Foreskin melanocyte (primary cell): ENCODE measurements at places on chromosomes 3 and 15.

DNA sequence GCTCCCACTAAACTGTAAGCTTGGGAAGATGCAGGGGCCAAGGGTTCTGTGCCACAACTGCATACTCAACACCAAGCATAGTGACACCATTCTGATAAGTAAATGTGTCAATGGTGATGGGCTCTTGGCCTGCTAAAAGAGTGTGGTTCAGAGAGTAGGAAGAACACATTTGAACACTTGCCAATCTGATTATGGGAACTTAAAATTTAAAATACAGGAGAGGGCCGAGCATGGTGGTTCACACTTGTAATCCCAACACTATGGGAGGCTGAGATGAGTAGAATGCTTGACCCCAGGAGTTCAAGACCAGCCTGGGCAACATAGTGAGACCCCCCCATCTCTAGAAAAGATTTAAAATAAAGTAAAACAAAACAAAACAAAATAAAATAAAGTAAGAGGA is 34.1 kb downstream of the PTPN9 start:
- DNase-seq, result no peak

DNA sequence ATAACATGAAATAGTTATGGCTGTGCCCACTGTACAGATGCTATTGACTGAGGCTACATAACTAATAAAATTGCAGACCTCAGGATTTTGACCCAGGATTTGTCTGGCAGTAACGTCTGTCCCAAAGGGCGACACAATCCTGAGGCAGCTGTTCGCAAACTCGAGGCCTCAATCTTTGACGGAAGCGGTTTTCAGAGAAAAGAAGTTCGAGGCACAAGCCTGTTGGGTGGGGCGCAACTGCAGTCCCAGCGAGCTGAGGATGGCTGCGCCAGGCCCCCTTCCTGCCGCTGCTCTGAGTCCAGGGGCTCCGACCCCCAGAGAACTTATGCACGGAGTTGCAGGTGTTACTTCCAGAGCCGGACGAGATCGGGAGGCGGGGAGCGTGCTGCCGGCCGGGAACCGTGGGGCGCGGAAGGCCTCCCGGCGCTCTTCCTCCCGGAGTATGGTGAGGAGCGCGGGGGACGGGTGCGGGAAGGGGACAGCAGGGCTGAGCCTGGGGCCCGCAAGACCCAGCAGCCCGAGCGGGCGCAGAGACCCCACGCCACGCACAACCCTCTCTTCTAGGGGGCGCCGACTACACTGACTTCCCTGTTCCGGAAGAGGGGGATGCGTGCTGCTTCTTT is at the start of gene PARP15:
PARP15 (plus strand) TSS at position 242 of the 623 bp plus-strand sequence; CDS start at position 260, 18 bp downstream.
- DNase-seq, result peak; percentile 13

GRCh38 chr15:79828447-79828846 is 68.4 kb downstream of the MTHFS start:
- DNase-seq, result no peak

DNA sequence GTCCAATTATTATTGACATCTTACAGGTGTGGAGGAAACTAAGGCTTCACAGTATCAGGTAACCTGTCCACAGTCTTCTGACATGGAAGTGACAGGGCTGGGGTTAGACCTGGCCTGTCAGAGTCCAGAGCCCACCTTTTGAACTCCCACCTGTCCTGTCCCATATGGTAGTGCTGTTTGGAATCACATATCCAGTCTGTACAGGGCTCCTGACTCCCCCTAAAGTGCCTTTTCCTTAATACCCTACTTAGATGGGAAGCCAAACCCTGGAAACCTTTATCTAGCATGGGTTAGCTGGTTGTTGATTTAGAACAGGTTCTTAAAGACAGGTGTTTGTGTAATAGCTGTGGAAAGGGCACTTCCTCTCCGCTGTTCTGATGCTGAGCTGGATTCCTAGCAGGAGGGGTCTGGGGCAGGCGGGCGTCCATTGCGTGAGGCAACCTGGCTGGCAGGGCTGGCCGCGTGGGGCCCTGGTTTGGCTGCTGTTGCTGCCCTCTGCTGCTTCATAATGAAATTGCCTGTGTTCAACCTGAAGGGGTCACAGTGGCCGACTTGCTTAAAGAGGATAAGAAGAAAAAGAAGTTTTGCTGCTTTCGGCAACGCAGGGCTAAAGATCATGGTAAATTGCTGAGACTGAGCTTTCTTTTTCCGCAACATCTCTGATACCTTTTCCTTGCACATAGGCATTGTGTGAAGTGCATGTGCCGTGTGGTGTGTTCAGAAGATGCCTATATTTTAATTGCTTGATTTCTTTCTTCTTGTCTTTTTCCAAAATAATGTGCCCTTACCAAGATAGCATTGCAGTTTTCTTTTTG is 136.2 kb downstream of the CHDH start:
- DNase-seq, result peak; percentile 41

DNA sequence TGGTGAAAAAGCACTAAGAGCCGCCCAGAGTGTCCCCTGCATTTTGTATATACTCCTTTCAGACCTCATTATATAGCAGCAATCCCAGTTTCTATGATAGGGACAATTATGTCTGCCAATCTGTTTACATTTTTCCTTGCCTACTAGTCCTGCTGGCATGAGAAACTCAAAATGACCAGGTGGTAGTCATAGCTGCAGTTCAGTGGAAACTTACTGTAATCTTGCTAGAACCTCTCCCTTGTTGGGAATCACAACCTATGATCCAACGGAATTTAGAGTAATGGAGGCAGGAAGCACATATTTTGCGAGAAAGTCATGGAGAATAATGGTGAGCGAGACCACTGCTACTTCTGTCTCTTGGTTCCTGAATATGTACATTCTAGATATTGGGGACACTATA is 28.6 kb upstream of the MINAR1 start:
- DNase-seq, result no peak

GRCh38 chr15:31266712-31267111 is 59.9 kb upstream of the KLF13 start:
- DNase-seq, result no peak

GRCh38 chr3:127710155-127710941 is 37.6 kb downstream of the ABTB1 start:
- no peak for DNase-seq

DNA sequence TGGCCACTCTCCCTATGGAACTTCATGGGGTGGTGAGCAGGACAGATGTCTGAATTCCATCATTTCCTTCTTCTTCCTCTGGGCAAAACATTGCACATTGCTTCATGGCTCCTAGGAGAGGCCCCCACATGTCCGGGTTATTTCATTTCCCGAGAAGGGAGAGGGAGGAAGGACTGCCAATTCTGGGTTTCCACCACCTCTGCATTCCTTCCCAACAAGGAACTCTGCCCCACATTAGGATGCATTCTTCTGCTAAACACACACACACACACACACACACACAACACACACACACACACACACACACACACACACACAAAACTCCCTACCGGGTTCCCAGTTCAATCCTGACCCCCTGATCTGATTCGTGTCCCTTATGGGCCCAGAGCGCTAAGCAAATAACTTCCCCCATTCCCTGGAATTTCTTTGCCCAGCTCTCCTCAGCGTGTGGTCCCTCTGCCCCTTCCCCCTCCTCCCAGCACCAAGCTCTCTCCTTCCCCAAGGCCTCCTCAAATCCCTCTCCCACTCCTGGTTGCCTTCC is 1.9 kb downstream of the RHO start:
- DNase-seq, result no peak

DNA sequence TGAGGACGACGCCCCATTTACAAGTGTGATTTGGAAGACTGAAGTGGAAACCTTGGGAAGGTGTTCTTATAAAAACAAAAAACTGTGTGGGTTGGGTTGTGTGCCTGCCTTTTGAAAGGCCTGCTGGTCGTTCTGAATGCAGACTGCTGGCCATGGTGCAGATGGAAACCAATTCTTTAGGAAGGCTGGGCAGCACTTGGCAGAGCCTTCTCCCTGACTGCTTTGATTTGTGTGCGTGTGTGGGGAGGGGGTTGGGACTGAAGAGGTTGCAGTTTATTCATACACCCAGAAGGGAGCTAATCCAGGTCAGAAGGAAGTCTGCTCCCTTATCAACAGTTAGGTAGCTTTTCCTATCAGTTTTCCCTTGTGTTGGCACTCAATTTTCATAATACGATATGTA is 288.7 kb downstream of the SOX2 start:
- no peak for DNase-seq

DNA sequence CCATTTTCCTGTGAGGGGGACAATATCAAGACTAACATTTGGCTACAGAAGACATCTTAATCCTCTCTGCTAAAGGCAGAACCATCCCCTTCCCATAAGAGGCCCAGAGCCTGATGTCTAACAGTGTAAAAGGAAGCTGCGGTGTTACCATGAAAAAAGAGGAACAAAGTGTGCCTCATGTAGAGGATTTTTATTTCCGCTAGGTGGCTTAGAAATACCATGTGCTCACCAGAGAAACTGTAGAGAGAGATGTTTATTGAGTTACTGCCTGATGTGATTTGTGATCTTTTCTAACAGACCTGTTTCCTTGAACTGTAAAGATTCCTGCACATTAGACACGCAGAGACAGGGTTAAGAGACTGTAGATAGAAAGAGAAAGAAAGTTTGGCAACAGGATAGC is 22.0 kb downstream of the OR5H15 start:
- DNase-seq, result peak; percentile 2

- DNase-seq, result no peak
Observed at GRCh38 chr3:66542153-66542552, 41.3 kb upstream of the LRIG1 start.

GRCh38 chr3:176574786-176575185 is 622.5 kb downstream of the TBL1XR1 start:
- DNase-seq, result no peak

DNA sequence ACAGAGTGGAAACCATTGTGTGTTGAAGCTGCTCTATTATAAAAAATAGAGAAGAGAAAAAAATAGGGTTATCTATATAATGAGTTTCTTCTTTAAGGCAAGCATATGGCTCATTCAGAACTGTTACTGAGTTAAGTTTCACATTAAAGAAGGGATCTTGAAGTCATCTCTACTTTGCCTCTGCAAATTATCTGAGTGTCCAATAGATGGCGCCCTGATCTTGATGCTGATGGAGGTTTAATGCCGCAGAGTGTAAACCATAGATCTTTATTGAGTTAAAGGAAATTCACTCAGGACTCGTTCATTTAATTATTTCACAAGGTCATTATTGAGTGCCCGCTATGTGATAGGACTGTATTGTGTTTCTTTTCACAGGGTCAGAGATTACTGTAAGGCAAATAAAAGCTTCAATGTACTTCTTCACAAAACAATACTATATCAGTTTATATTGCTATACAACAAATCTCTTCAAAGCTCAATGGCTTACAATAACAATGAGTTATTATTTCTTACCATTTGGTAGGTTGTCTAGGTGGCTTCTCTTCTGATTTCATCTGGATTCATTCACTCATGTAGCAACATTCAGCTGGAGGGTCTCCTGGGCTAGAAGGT is 171.4 kb downstream of the NSUN3 start:
- peak; percentile 29 for DNase-seq

DNA sequence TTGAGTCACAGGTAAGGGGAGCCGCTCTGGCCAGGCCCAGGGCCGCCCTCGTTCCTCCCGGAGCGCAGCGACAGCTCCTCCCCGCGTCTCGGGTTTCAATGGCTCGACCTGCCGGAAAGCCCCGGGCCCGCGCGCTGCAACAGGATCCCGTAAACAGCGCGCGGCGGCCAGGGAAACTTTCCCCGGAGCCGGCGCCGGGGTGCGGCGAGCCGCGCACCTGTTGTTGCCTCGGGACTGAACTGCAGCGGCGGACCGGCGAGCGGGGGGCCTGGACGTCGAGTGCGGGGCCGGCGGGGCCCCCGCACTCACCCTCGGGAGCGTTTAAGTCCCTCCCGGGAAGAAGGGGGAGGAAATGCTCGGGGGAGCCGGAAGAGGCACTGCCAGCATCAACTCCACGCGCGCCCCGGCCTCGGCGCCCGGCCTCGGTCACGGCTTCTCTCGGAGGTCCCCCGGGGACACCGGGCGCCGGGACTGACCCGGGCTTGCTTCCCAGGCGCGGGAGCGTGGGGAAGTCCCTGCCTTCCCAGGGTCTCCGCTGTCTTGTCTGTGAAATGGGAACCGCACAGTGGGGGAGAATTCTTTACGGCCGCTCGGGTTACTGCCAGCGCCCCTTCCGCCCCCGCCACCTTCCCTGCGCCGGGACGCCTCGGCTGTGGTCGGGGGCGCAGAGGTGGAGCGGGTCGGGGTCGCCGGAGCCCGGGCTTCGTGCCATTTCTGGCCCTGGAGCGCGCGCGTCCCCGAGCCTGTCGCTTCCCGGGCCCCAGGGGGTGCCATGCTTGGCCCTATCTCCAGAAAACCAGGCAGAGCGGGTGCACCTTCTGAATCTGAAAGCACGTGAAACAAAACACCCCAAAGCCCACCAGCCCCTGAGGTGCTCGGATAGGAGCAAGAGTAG is 7.5 kb upstream of the PGPEP1L start:
- DNase-seq, result no peak

DNA sequence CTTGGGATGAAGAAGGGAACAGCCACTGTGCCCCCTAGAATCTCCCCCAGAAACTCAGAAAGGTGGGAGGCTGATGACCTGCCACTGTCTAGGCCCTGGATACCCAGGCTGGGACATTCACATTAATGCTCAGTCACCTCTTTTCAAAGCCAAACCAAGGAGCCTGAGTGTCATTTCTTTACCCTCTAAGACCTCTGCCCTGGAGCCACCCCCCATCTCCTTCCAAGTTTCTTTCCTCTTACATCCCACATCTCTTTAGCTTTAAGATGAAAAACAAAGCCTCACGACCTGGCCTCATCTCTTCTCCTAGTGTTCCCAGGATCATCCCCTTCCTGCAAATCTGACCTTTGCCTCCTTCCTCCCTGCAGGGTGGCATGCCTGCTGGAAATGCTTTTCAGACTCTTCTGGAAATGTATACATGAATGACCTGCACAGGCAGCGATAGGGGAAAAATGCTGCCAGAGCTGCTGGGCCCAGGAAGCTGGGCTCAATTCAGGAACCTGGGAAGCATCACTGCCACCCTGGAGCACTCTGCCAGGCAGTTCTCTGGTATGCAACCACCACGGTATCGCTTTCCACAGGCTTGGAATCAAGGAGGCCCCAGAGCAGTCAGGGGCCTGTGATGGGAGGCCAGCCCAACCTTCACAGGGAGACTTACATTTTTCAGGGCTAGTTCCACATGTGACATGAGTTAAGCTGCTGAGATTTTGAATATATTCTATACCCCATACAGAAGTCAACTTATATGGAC is 67.6 kb downstream of the DAPK2 start:
- DNase-seq, result no peak

DNA sequence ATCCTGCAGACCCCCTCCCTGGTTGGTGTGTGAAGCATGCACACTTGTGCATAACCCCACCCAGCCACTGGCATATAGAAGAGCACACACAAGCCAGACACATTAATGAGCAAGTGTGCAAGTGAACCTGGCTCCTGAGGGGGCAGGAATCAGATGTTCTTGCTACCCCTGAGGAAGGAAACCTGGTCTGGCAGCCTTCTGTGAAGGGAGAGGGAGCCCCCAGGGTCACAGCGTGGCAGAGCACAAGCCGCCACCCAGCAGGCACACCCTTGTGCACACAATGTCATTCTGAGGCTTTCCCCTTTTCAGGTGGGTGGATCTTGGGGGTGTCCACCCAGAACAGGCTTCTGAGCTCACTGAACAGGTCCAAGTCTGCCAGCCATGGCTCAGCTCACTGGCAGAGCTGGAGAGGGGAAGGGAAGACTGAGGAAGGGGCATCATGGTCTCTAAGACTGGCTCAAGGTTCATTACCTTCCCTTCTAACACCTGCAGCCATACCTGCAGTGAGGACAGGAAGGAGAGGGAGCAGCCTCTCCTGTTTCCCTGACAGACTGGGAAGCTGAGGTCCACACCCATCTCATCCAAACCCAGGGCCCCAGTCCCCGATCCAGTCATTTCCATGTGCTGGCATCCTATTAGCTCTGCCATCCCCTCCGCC is 31.6 kb upstream of the SEMA3F start:
- DNase-seq, result no peak

GRCh38 chr3:126996905-126997304 is 14.0 kb downstream of the PLXNA1 start:
- no peak for DNase-seq
